ENCODE measurements at places on chromosomes 13 and 19.

DNA sequence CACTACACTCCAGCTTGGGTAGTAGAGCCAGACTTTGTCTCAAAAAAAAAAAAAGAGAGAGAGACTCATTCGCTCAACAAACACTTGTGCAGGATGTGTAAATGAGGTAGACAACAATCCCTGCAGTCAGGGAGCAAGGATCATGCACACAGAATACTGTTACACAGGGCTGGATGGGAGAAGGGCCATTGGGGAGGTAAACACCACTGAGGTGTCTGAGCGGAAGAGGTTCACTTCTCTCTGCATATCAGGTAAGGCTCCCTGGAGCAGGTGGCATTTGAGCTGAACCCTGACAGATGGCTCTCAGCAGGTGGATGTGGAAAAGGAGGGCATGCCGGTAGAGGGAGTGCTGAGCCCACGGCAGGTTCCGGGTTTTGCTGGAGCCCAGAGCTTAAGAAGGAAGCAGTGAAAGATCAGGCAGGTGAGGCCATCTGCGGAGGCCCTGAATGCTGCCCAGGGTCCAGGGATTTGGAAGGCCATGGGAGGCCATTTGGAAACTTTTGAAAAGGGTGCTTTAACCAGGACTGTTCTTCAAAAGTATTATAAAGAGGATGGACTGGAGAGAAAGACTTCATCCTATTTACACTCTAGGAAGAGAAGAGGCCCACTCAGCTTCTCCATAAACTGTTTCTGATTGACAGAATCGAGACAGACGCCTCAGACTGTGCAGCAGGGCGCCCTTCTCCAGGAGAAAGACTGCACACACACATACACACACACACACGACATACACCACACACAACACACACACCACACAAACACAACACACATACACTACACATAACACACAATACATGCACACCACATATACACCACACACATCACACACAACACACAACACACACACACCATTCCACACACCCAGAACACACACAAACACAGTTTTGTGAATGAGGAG is 199.4 kb downstream of the USP12 start:
- no peak for DNase-seq

DNA sequence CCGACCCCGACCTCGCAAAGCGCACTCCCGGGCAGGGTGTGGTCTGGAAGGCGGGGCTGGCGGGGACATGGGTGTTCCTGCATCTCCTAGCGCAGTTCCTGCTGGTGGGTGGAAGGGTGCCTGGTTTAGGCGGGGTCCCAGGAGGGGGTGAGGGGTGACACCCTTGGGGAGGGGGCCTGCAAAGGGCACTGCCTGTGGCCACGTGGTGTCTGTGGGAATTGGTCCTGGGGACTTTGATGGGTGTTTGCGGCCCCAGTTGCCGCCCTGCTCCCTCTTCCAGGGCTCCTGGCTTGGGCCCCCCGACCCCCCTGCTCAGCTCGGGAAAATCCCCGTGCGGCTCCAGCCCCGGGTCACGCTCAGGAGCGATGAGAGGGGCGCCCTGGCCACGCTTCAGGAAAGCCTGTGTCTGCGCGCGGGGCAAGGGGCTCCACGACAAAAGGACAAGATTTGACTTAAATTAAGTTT is 19.1 kb downstream of the WTIP start:
- DNase-seq = no peak

DNA sequence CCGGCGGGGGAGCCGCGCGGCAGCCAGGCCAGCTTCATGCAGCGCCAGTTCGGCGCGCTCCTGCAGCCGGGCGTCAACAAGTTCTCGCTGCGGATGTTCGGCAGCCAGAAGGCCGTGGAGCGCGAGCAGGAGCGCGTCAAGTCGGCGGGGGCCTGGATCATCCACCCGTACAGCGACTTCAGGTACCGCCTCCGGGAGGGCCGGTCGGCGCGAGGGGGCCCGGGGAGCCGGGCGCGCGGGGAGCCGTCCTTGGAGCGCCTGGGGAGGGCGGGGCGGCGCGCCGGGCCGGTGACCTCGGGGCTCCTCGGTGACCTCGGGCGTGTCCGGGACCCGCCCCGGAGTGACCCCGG is 690 bp downstream of the HCN2 start:
- DNase-seq = no peak

DNA sequence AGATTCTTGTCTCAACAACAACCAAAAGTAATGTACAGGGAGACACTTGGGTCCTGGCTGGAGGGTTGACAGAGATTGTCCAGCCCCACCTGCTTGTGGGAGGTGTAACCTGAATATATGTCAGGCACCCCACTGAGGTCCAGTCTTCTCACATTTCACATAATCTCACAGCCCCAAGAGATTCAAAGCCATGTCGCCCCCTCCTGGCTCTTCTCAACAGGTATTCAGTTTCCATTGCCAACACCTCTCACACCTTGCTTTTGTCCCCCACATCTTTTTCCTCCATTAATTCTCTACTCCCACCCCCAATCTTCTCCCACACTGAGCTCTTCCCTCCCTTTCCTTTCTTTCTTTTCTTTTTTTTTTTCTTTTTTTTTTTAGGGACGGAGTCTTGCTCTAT is 11.2 kb downstream of the UNC13A start:
- no peak for DNase-seq

DNA sequence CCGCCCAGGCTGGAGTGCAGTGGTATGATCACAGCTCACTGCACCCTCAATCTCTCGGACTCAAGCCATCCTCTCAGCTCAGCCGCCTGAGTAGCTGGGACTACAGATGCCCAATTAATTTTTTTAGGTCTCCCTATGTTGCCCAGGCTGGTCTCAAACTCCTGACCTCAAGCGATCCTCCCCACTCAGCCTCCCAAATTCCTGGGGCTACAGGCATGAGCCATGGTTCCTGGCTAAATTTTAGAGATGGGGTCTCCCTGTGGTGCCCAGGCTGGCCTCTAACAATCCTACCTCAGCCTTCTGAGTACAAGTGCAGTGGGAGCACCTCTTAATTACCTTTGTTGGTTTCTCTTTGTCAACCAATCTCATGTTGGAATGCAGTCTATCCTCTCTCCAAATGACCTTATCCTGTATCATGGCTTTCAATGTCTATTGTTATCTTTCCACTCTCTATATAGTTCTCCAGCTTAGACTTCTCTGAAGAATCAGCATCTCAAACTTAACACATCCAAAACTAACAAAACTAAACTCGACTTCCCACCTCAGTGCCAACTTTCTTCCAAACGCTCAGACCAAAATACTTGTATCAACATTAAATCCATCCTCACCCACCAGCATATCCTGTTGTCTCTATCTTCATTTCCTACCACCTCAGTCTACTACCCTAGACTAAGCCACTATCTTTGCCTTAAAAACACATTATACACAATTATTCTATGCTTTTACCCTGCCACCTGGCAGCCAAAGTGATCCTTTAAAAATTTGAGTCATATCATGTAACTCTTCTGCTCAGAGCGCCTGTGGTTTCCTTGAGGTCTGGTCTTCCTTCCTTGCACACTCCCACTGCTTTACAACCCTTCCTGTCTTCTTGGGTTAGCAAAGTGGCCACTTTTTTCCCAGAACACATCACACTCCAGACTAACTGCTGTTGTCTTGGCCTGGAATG is 6.7 kb downstream of the TPT1 start:
- DNase-seq = no peak

DNA sequence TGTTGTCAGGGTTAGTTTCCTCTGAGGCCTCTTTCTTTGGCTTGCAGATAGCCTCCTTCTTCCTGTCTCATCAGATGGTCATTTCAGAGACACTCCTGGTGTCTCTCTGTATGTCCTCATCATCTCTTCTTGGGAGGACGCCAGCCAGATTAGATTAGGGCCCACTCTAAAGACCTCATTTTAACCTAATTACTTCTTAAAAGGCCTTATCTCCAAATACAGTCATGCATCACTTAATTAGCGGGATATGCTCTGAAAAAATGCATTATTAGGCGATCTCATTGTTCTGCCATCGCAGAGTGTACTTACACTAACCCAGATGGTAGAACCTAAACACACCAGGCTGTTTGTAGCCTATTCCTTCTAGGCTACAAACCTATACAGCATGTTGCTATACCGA is 89.0 kb downstream of the CDK8 start:
- no peak for DNase-seq

GRCh38 chr19:13299838-13300237 is 149.6 kb downstream of the IER2 start:
- DNase-seq = no peak

DNA sequence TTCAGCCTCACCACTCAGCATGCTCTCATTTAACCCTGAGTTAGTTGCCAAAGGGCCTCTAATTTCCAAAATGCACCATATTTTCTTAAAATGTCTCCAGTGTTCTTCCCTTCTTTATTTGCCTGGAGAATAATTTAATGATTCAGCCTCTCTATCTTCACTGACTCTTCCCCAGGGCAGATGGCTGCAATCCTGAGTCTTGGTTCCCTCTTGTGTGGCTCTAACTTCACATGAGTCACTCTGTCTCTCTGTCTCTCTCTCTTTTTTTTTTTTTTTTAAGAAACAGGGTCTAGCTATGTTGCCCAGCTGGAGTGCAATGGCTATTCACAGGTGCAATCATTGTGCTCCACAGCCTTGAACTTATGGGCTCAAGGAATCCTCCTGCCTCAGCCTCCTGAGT is 251.4 kb downstream of the VWA8 start:
- no peak for DNase-seq

DNA sequence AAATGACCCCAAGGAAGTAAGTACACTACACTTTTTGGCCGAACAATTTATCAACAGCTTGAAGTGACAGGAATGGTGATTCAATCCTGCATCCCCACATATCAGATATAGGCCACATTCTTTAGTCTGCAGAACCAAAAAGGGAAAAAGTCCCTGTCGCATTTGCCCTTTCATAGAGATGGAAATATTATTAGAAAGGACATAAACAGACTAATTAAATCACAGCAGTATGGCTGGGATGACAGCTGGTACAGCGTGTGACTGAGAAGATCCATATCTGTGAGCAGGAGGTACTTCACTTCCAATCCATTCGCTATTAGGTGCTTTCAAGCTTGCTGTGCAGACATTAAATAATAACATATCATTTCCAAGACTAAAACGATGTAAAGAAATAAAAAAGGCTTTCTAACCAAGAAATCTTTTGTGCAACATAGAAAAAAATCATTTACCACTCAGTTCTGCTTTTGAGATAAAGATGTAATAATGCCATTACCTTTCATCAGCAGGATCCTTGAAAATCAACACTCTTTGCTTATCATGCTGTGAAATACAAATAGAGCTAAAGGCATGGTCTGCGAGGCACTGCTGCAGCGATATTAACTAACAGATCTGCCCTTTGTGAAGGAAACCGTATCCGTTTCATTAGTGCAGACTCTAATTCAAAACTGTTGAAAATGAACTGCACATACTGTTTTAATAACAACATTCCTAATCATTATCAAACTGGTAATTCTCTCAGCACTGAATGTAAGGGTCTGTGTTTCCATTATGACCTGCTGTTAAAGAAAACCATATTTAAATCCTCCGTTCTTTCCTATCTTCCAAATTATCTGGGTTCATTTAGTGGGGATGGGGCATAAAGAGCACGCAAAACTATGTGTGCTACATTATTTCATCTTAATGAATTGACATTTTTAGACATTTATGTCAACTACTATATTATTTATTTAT is 245.6 kb downstream of the DACH1 start:
- no peak for DNase-seq

DNA sequence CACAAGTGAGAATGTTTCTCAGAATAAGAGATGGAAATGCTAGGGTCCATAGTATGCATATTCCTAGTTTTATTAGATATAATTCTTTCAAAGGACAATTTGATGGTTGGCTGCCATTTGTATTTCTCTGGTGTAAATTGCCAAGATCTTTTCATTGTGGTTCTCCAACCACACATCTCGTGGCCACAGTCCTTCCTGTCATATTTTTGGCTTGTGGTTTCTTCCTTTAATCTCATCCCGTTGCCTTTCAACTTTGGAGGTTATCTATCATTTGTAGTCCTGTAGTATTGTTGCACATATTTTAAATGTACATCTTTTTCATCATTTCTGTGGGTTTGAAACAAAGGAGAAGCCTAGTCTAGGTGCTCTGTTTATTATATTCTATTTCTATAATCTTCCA is 61.2 kb downstream of the WASF3 start:
- DNase-seq = no peak

DNA sequence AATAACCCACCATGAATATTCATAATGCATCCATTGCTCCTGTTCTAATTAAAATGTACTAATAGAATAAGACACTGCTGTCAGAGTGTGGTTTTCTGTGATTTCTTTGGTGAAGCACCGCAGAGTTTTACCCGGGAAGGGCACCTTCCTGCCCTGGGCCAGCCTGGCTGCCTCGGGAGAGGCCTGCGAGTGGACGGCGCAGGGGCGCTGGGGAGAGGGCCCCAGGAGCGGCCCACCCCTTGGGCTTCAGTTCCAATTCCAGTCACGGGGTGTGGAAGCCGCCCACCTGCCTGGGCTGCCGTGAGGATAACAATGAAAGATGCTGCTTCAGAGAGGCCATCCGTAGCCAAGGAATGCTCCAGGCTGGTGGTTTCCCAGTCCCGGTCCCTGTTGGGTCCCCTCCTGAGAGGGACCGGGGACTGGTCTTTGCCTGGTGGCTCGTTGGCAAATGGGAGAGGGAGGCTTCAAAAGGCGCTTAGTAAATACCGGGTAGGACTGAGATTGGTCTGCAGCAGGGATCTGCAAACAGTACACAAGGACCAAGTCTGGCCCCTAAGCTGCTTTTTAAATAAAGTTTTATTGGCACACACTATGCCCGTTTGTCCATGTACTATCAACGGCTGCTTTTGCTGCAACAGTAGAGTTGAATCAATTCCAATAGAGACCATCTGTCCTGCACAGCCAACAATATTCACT is 18.0 kb downstream of the TCF3 start:
- no peak for DNase-seq

DNA sequence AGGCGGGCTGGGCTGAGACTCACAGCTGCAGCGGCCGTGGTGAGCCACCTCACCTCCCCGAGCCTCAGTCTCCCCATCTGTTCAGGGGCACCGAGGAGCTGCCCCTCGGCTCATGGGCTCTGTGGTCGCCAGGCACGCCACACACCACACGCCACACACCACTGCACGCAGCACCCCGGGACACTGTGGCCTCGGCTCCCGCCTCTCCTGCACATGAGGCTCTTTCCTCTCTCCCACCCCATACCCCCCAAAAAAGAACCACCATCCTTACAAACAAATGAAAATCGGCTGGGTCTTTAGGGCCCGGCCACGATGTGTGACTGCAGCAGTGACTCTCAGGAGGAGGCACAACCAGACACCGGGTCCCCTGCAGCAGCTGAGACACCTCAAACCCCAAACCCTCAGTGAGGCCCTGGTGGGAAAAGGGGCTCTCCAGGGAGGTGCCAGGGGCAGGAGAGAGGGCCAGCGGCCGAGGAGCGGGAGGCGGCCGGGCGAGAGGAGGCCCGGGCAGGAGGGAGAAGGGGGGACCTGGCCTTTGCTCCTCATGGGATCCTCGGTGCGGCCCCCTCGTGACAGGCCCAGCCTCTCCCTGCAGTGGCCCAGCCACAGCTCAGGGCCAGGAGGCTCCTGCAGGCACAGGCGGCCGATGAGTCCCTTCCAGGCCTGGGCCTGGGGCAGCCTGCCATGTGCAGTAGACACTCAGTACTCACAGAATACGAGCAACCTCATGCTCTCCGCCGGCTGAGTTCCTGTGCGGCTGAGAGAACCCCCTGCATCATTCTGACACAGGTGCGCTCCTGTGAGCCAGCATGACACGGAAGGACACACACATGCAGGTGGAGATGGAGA is 66.3 kb downstream of the RASA3 start:
- DNase-seq = no peak
